Stimulated activated CD8-positive, alpha-beta memory T cell treated with anti-CD3 and anti-CD28 coated beads, Interleukin-15, amount 100 ng/mL, for 4 hours (primary cell): ENCODE measurements at places on chromosomes 16 and 17.

DNA sequence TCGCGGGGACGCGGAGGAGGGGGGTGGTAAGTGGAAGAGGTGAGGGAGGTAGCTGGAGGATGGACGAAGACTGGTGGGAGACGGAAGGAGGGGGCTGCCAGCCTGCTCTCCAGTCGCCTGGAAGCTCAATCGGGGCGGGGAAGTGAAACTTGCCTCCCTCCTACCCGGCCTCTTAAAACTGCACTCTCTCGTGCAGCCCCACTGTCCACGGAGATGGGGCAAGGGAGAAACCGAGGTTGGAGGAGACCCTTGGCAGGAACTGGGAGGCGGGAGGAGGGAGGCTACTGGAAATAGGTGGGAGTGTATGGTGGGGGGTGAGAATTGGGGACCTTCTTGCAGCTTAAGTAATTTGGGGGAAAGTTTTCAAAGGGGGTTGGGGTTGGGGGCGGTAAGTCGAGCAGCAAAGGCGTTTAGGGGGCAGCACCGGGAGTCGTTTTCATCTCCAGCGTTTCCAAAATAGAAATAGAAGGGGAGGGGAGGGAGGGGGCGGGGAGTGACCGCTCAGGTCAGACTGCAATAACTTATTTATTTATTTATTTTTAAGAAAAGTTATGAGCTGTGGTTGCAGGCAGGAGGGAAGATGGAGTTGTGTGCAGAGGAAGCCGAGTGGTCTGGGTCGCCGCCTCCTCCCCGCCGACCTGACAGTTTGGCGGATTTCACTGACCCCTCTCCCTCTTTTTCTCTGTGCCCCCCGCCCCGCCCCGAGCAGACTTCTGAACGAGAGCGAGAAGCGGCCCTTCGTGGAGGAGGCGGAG, 1.4 kb downstream of the SOX9 start:
- no peak for DNase-seq

DNA sequence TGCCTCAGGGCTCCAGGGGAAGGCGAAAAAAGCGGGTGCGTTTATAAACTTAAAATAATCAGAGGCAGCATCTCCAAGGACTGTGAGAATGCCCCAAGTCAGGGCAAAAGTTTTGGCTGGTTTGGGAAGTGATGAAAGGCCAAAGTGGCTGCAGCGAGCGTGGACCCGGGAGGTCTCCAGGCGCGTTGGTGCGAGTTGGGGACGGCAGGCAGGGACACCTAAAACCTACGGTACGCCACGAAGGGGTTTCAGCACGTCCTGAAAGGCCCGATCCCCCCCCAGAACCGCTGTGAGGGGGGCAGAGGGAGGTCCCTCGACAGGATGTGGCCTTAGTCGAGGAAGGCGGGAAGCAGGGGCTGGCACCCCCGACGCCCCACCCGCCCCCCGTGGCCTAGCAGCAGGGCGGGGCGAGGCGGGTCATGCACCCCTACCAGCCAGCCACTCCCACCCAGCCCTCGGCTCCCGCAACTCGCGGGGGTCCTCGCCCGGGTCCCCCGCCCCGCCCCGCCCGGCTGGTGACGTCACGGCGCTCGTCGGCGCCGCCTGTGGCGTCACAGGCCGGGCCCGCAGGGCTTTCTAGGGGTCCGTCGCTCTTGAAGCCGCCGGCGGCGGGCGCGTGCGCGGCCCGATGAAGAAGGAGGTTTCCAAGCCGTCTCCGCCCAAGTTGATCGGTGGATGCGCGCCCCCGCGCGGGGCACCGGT, at the start of gene MYCBPAP:
Gene MYCBPAP (plus strand): TSS at position 569 of the 702 bp plus-strand sequence. CDS start 236 bp downstream, outside the sequence.
- DNase-seq: peak; percentile 67

DNA sequence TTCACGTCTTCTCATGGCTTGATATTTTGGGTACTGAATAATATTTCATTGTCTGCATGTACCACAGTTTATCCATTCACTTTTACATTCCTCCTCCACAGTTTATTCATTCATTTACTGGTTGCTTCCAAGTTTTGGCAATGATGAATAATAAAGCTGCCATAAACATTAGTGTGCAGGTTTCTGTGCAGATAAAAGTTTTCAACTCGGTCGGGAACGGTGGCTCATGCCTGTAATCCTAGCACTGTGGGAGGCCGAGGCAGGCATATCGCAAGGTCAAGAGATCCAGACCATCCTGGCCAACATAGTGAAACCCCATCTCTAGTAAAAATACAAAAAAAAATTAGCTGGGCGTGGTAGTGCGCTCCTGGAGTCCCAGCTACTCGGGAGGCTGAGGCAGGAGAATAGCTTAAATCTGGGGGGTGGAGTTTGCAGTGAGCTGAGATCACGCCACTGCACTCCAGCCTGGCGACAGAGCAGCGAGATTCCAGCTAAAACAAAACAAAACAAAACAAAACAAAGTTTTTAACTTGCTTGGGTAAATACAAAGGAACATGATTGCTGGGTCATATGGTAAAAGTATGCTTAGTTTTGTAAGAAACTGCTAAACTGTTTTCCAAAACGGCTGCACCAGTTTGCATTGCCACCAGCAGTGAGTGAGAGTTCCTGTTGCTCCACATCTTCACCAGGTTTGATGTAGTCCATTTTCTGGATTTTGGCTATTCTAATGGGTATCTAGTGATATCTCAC, 89.5 kb downstream of the WWP2 start:
- DNase-seq: no peak

DNA sequence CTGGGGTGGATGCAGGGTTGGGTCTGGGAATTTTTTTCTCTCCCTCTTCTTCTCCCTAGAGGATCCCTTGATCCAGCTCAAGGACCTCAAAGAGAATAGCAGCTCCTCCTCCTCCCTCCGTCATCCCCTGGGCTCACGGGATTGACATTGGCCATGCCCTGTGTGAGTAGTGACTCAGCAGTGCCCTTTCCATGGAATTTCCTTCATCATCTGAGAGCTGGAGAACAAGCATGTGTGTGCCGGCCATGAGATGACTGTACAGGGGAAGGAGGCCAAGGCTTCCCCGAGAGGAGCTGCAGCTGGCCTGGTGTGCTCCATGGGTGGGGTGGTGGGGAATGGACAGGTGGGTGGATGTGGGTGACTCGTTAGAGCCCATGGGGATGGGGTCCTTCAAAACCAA, 8.9 kb upstream of the WSCD1 start:
- no peak for DNase-seq

DNA sequence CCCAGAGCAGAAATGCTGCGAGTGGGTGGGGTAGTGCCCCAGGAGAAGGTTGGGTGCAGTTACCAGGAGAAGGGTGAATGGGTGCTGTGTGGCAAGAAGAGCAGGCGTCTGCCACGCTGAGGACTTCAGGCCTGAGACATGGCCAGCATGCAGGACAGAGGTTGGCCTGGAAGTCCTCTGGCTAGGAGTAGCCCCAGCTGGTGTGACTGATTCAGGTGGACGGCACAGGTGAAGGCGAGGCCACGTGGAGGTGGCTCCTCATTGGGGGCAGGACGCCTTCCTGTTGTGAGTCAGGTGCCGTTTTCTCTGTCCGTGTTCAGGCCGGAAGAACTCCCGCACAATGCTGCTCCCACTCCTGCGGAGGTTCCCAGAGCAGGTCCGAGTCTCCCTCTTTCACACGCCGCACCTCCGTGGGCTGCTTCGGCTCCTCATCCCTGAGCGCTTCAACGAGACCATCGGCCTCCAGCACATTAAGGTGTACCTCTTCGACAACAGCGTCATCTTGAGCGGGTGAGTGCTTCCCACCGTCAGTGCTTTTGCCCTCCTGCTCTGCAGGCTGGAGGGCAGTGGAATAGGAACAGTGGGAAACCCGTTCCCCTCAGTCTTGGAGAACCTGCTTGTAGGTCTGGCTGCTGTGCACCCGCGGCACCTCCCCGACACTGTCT, 20.7 kb downstream of the PGS1 start:
- DNase-seq: no peak

GRCh38 chr16:12260647-12261262, 284.2 kb downstream of the SNX29 start:
- DNase-seq: no peak

DNA sequence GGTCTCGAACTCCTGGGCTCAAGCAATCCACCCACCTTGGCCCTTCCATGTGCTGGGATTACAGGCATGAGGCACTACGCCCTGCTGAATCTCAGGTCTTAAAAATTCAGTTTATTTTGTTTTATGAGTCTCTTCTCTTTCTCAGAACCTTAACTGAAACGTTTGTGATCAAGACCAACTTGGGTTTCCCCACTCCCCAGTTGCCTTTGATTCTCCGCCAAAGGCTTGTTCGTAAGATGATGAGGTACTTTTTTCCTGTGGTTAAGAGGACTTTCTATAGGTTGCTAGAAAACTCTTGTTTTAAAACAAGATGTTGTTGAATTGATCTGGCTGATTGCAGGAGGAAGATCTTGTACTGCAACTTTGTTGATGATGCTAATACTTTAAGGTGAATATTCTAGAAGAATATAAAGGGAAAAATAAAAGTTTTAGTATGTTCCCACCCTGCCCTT, 11.7 kb downstream of the ABCC1 start:
- DNase-seq: peak; percentile 30

DNA sequence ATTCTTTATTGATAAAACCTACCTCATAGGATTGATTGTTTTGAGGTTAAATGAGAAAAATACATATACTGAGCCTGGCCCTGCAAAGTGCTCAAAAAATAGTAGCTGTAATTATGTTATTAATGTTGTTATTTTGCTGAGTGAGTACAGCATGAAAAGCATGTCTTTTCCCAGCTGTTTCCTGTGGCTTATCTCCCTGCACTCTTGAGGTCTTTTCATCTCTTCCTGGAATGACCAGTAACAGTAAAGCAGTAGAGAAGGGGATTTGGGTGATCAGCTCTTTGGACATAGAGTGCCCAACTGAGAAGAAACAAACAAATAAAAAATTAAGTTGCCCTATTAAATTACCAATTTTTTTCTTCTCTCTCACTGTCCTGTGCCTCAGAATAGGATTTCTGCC, 53.7 kb downstream of the NFAT5 start:
- no peak for DNase-seq

DNA sequence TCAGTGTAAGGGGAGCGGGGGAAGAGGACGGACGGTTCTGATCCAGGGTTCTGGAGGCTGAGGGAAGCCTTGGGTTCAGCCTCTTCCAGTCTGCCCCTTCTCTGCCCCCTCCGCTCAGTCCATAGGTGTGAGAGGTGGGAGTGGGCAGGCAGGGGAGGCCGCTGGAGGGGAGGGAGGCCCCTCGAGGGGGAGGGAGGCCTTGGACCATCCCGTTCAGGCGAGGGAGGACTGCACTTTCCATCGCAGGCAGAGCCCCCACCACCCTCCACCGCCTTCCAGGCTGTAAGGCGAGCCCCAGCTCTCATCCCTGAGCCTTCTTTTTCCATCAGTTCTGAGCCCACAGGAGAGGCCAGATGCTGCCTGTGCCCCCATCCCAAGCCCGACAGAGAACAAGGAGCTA, 4.2 kb upstream of the AXIN1 start:
- DNase-seq: no peak

DNA sequence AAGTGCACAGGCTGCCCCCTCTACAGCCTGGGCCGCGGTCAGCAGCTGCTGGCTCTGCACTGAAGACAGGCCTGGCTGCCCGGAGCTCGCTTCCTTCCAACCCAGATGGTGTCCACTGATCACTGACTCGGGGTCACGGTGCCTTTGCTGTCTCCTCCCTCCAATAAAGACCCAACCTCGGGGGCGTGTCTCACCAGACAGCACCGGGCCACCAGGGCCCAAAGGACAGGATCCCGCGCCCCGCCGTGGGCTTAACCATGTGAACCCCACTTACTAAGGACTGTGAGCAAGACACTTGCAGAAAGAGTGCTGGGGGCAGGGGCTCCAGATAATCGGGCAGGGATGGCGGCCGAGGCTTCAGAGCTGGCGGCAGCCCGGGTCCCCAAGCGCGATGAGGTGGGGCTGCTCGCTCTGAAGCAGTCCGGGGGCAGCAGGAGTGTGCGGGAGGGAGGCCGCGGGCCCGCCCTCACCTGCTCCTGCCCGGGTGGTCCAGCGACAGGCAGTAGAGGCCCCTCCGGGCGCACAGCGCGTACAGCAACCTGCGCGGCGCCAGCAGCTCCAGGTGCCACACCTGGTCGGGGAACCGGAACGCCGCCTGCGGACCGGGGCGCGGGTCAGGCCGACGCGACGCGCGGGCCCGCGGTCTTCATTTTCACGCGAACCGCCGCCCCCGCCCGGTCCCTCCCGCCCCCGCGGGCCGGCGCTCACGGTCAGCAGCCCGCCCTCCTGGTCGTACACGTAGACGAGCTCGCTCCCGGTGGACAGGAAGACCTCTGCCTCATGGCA, 502 bp downstream of the FAAP100 start:
- no peak for DNase-seq

DNA sequence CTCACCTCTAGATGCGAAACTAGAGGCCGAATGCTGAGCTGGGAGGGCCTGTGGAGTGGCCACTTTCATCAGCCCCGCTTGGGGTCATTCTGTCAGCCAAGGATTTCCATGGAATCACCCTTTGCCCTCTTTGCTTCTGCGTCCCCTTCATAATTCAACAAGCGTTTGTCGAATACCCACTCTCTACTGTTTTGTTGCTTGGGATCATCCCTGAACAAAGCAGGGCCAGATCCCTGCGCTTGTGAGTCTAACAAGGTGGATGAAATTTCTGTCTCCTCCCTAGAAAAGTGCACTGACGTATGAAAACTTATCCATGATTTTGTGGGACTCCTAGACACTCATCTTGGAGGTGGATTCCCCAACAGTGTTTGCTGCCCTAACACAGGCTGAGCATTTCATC, 3.3 kb upstream of the SLC12A3 start:
- DNase-seq: no peak

GRCh38 chr16:10667239-10667638, 27.5 kb downstream of the TEKT5 start:
- DNase-seq: no peak

- DNase-seq: no peak
Measured at GRCh38 chr17:34300652-34301370, 15.3 kb downstream of the CCL11 start.

DNA sequence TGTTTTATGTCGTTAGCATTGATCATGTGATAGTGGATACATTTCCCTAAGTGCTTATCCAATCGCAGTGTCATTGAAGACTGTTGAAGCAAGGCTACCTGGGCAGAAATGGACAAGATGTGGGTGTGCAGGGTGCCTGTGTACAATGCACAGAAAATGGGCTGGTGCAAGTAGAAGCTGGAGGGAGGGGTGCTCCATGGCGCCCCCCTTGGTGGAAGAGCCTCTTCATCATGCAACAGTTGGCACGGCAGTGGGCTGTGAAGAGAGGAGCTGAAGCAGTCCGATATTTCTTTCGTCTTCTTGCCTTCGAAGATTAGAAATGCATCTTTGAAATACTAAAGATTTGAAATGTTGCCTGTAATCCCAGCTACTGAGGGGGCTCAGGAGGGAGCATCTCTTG, 100.5 kb downstream of the PLCG2 start:
- no peak for DNase-seq

- no peak for DNase-seq
Measured at GRCh38 chr17:53142890-53143289, 679.8 kb upstream of the KIF2B start.

DNA sequence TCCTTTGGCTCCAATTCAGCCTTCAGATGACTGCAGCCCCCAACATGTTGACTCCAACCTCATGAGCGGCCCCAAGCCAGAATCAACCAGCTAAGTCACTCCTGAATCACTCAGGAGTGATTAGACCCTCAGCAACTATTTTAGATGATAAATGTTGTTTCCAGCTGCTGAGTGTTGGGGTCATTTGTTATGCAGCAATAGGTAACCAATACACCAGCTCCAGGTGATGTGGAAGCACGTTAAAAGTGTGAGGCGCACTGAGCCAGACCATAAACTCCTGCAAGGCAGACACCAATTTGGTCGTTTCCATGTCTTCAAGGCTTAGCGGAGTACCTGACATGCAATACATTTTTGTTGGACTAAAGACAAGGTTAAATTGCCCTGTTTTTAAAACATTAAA, 17.5 kb downstream of the COQ7 start:
- DNase-seq: no peak

GRCh38 chr17:8405499-8406016, 7.9 kb upstream of the RNF222 start:
- DNase-seq: no peak
